Transverse colon (tissue), 4 donors: ENCODE measurements at places on chromosomes 3 and 15. TPM values are rescaled to one million over a fixed set of nuclear protein-coding genes. Genes with fewer than 3 reads are reported as not detected.

- no peaks in the 10 kb centered on the region for H3K27me3 ChIP-seq
- no peak overlapping the region for H3K27ac ChIP-seq
- peaks cover 27% of the 10 kb centered on the region for H3K4me1 ChIP-seq
- DNase-seq, result peak; percentile 82
- no peak overlapping the region for H3K4me3 ChIP-seq
Measured at GRCh38 chr3:127544192-127544802, 46.2 kb downstream of the TPRA1 start.

- peak; percentile 69 for DNase-seq
- no peaks in the 10 kb centered on the region for H3K36me3 ChIP-seq
- no peaks in the 10 kb centered on the region for H3K27me3 ChIP-seq
Measured at GRCh38 chr15:68818066-68818768, 2.5 kb downstream of the ANP32A start.

DNA sequence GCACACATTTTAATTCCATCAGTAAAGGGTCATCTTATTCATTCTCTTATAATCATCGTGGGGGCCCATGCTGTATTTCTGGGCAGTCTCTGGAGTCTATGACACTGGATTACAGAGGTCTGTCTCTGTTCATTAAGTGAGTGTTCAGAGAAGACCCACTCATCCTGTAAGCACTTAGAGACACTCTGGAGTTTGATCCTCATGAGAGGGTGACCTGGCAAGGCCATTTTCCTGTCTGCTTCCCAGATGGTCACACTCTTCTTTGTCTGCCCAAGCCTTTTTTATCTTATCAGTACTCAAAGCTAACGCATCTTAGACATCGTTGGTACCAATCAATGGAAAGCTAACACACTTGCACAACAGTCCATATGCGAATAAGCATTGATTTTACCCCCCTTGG lies 333.1 kb downstream of the RORA start:
- H3K4me3 ChIP-seq, result no peak overlapping the region
- no peak overlapping the region for H3K27ac ChIP-seq
- H3K27me3 ChIP-seq, result no peaks in the 10 kb centered on the region
- H3K4me1 ChIP-seq, result no peaks in the 10 kb centered on the region

GRCh38 chr3:50171540-50172301 lies 16.6 kb downstream of the SEMA3F start:
- no peaks in the 10 kb centered on the region for H3K36me3 ChIP-seq
- H3K4me3 ChIP-seq, result no peak overlapping the region
- DNase-seq, result peak; percentile 60
- H3K27ac ChIP-seq, result no peak overlapping the region
- peaks cover 27% of the 10 kb centered on the region for H3K4me1 ChIP-seq
- no peaks in the 10 kb centered on the region for H3K27me3 ChIP-seq

Gene DAZL
- total RNA-seq, result not detected

DNA sequence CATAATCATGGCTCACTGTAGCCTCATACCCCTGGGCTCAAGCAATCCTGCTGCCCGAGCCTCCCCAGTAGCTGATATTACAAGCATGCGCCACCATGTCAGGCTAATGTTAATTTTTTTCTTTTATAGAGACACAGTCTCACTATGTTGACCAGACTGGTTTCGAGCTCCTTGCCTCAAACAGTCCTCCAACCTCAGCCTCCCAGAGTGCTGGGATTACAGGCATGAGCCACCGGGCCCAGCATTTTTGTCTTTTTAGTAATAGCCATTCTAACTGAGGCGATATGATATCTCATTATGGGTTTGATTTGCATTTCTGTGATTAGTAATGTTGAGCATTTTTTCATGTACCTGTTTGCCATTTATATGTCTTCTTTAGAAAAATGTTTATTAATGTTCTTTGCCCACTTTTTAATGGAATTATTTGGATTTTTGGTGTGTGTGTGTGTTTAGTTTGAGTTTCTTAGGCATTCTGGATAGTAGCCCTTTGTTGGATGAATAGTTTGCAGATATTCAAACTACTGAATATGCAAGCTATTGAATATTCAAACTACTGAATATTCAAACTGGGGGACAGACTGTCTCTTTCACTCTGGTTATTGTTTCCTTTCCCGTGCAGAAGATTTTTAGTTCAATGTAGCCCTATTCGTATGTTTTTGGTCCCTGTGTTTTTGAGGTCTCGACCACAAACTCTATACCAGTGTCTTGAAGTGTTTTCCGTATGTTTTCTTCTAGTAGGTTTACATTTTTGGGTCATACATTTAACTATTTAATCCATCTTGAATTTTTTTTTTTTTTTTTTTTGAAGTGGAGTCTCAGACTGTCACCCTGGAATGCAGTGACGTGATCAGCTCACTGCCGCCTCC lies 39.2 kb downstream of the CCDC66 start:
- no peak overlapping the region for H3K27ac ChIP-seq
- H3K27me3 ChIP-seq, result no peaks in the 10 kb centered on the region
- DNase-seq, result no peak
- no peaks in the 10 kb centered on the region for H3K4me1 ChIP-seq

Gene MESP2
- total RNA-seq, result not detected

Gene CLK3
- 420 TPM for total RNA-seq

GRCh38 chr3:138405001-138405400 lies 29.4 kb upstream of the ESYT3 start:
- no peak overlapping the region for H3K4me3 ChIP-seq
- DNase-seq, result no peak
- no peaks in the 10 kb centered on the region for H3K27me3 ChIP-seq
- no peaks in the 10 kb centered on the region for H3K4me1 ChIP-seq
- no peaks in the 10 kb centered on the region for H3K36me3 ChIP-seq

GRCh38 chr3:94043285-94043684 lies 14.9 kb upstream of the STX19 start:
- peaks cover 7% of the 10 kb centered on the region for H3K36me3 ChIP-seq
- no peak for DNase-seq
- no peak overlapping the region for H3K4me3 ChIP-seq

DNA sequence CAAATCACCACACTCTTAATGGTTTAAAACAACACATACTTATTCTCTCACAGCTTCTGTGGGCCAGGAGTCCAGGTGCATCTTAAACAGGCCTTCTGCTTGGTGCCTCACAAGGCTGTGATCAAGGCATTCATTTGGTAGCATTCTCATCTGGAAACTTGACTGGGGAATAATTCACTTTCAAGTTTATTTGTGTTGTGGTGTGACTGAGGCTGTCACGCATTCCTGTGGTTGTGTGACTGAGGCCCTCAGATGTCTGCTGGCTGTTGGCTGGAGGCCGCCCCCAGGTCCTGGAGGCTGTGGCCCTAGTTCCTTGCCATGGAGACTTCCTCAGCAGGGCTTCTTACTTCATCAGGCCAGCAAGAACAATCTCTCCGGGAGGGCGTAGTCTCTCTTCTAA lies 16.9 kb upstream of the FAM3D start:
- no peaks in the 10 kb centered on the region for H3K4me1 ChIP-seq
- H3K4me3 ChIP-seq, result no peak overlapping the region
- no peaks in the 10 kb centered on the region for H3K36me3 ChIP-seq
- no peak overlapping the region for H3K27ac ChIP-seq

- H3K4me3 ChIP-seq, result no peak overlapping the region
- no peak overlapping the region for H3K27ac ChIP-seq
- no peaks in the 10 kb centered on the region for H3K4me1 ChIP-seq
Measured at GRCh38 chr3:115520651-115521245, 102.6 kb upstream of the GAP43 start.

Gene CLDN16
- not detected for total RNA-seq

Gene PAQR9
- not detected for total RNA-seq

- peaks cover 77% of the 10 kb centered on the region for H3K27me3 ChIP-seq
- H3K27ac ChIP-seq, result no peak within 1 kb of the TSS
- no peak for DNase-seq
- no peaks in the 10 kb centered on the region for H3K4me1 ChIP-seq
Measured at GRCh38 chr3:172447611-172448579, at the start of gene GHSR. TSS of gene GHSR (minus strand) at chr3:172448456. CDS start at chr3:172448413, 43 bp downstream.

Gene SAXO2
- 3.0 TPM for total RNA-seq

DNA sequence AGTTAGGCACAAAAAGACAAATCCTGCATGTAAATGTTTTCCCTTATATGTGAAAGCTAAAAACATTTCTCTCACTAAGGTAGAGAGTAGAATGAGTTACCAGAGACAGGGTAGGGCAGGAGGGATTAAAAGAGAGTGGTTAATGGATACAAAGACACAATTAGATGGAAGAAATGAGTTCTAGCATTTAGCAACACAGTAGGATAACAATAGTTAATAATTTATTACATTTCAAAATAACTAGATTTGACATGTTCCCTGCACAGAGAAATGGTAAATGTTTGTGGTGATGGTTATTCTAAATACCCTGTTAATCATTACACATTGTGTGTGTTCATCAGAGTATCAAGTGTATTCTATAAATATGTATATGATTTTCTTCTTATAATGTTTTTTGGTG lies 1400.7 kb downstream of the OTOL1 start:
- H3K27ac ChIP-seq, result no peak overlapping the region
- no peak for DNase-seq
- no peaks in the 10 kb centered on the region for H3K4me1 ChIP-seq
- no peaks in the 10 kb centered on the region for H3K36me3 ChIP-seq
- no peaks in the 10 kb centered on the region for H3K27me3 ChIP-seq

DNA sequence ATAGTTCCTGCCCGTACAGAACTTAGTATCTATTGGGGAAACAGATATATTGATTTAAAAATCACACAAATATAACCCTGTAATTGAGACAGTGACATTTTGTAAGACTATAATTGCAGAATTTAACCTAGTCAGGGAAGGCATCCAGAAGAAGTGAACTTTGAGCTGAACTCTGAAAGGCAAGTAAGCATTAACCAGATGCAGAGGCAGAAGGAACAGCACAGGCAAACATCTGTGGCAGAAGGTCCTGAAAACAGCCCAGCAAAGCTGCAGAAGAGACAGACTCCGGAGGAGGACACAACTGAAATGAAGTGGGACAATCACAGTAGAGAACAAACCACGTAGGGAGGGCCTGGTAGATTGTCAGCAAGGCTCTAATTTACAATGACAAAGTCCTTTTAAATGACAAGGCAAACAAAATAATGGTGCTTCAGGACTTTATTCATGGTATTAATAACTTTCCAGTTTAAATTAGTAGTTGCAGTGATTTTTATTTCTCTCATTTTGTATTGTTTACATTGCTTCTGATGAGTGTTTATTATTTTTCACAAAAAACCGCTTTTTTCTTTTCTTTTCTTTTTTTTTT lies 14.5 kb downstream of the BCL2A1 start:
- DNase-seq, result no peak
- H3K4me1 ChIP-seq, result no peaks in the 10 kb centered on the region
- H3K36me3 ChIP-seq, result no peaks in the 10 kb centered on the region
- no peak overlapping the region for H3K27ac ChIP-seq

DNA sequence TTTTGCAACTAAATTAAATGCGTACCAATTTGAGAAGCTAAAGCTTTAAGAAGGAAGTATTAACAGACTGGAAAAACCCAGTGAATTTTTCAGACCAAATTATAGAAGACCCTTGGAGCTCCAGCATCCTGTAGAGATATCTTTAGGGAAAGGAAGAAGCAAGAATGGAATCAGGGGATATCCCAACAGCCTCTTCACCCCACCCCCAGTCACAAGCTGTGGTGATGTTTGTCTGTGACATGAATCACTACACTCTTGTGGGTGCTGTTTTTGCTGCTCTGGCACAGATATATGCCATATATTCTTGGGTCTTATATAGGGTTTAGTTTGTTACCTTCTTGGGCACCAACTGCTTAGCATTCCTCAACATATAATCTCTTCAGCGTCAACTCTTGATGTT lies 78.5 kb upstream of the BCL6 start:
- no peaks in the 10 kb centered on the region for H3K4me1 ChIP-seq
- H3K27ac ChIP-seq, result no peak overlapping the region
- H3K4me3 ChIP-seq, result no peak overlapping the region
- H3K27me3 ChIP-seq, result no peaks in the 10 kb centered on the region

DNA sequence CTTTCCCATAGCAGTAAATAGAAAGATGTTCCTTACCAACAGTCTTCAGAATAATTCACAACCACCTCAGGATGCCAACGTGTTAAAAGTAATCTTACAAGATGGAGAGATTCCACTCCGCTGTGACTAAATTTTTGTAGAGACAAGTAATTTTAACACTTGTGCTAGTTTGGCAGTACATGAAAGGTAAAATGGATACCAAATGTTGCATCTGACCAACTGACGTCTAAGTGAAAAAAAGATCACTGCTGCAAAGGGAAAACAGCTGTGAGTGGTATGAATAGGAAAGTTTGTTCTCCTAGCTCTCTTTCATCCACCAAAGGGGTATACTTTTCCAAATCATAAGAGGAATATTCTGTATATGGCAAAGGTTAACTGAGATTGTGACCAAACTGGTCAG lies 2.6 kb downstream of the SPG21 start:
- no peaks in the 10 kb centered on the region for H3K27me3 ChIP-seq
- H3K4me3 ChIP-seq, result no peak overlapping the region
- no peaks in the 10 kb centered on the region for H3K36me3 ChIP-seq
- H3K27ac ChIP-seq, result no peak overlapping the region

- no peak overlapping the region for H3K27ac ChIP-seq
- no peaks in the 10 kb centered on the region for H3K4me1 ChIP-seq
- DNase-seq, result no peak
- H3K27me3 ChIP-seq, result peaks cover 22% of the 10 kb centered on the region
- no peak overlapping the region for H3K4me3 ChIP-seq
Measured at GRCh38 chr15:40235201-40235885, 3.5 kb upstream of the PAK6 start.

Gene STRC
- 0.41 TPM for total RNA-seq

DNA sequence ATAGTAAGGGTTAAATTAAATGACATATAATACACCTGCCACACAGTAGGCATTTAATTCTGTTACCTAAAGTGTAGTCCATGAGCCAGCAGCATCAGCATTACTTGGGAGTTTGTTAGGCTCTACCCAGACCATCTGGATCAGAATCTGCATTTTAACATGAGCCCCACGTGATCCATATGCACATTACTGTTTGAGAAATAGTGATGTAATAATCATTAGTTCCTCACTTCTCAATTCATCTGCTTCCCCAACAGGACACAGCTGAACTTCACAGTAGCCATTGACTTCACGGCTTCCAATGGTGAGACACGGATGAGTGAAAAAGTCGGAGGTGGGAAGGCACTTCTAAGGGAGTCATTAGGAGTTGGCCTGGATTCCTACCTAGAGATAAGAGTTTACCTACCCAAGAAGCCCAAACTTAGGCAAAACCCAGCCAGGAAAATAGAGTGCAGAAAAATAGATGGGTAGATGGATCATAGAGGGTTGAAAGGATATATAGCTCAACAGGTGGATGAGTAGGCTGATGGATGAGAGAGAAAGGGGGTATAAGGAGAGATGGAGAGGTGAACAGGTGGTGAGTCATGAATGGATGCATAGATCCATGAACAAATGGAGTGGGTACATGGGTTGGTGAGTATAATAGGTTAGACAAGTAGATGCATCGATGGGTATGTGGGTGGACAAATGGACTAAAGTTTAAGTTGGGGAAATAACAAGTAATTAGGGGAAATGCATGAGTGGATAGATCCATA lies 13.3 kb downstream of the CPNE9 start:
- no peaks in the 10 kb centered on the region for H3K36me3 ChIP-seq
- no peak for DNase-seq
- H3K4me1 ChIP-seq, result peaks cover 12% of the 10 kb centered on the region
- no peaks in the 10 kb centered on the region for H3K27me3 ChIP-seq

GRCh38 chr15:43169888-43170287 lies 15.3 kb upstream of the CCNDBP1 start:
- H3K4me3 ChIP-seq, result no peak overlapping the region
- H3K27ac ChIP-seq, result no peak overlapping the region
- no peaks in the 10 kb centered on the region for H3K27me3 ChIP-seq
- no peaks in the 10 kb centered on the region for H3K36me3 ChIP-seq

Gene NR1I2
- 96.7 TPM for total RNA-seq
